ENCODE measurements at places on chromosomes 2 and 18.

DNA sequence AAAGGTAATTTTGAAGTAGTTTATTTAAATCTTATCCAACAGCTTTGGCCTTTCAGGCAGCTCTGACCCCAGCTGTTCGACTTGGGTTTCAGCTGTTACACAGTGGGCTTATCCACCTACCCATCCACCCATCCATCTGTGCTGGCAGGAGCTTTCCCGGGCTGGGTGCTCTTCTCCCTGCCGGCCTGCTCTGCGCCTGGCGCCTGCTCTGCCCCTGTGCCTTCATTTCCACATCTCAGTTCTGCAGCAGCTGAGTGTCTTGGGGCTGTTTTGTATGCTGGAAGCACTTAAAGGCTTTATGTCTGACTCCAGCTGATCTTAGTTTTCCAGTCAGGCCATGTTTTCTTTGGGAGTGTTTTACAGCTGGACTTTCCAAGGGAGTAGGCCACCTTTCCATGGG, 24.2 kb downstream of the LDLRAD4 start:
- DNase-seq, result no peak

GRCh38 chr2:51256736-51257135, 224.8 kb upstream of the NRXN1 start:
- DNase-seq, result no peak

GRCh38 chr2:30764021-30764800, 43.0 kb downstream of the CAPN13 start:
- DNase-seq, result no peak

GRCh38 chr2:188449971-188450370, 158.3 kb downstream of the GULP1 start:
- peak; percentile 8 for DNase-seq

GRCh38 chr2:173990970-173991819, 26.0 kb upstream of the SP3 start:
- no peak for DNase-seq

DNA sequence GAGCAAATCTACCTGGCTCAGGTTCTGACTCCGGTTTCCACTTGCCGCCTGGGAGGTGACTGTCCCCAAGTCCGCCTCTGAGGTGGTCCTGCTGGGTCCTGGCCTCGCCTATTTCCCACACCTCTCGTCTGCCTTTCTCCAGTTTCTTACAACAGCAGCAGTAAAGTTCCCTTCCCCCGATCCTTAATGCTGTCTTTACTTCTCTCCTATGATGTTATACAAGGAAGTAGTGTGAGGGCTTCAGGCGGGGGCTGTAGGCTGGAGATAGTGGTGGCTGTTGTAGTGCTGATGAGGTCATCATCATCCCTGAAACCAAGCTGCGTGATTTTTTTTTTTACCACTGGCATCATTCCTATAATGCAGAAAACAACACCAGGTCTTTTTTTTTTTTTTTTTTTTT, 18.9 kb downstream of the TGIF1 start:
- peak; percentile 63 for DNase-seq

GRCh38 chr2:233375490-233376314, 21.4 kb downstream of the DGKD start:
- DNase-seq, result no peak

DNA sequence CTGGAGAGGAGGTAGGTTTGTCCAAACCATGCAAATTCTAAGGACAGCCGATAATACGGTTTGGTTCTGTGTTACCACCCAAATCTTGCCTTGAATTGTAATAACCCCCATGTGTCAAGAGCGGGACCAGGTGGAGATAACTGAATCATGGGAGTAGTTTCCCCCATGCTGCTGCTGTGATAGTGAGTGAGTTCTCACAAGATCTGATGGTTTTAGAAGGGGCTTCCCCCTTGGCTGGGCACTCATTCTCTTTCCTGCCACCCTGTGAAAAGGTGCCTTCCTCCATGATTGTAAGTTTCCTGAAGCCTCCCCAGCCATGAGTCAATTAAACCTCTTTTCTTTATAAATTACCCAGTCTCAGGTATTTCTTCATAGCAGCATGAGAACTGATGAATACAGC, 295.2 kb downstream of the NBAS start:
- no peak for DNase-seq

- DNase-seq, result no peak
These were observed 31.2 kb upstream of the HPCAL1 start for GRCh38 chr2:10271509-10271908.

- no peak for DNase-seq
These were observed 298.2 kb upstream of the NXPH2 start for GRCh38 chr2:139078376-139078775.

DNA sequence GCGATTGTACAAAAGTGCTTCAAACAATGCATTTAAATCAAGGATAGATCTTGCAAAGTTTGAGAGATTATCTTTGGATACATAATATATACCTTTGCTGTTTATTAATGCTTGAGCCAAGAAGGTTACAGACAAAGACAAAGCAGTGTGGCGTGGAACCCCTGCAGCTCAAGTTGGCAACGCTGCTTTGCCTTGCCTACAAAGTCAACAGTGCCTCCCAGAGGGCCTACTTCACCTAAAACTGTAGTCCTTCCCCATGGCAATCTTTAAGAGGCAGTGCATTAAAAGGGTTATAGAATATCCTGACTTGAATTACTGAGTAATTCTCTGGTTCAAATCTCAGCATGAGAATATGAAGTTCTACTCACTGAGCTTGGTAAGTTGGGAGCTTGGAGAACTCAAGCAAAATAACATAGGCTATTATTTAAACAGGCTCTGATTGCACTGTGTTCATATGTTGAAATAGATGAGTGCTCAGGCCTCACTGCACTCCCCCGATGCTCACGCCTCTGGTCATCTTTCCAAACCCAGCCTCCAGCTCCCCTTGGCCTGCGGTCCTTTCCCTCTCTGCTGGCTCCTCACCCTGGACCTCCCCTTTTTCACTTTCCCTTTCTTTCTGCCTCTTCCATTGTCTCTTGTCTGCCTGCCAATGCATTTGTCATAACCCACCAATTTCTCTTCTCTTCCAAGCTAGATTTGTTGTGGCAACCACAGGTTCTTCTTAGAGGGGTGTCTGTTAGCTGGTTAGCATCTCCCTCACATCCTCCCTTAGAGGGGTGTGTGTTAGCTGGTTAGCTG, 96.5 kb downstream of the MYT1L start:
- DNase-seq, result no peak
